ENCODE measurements at places on chromosomes 1 and 21.

GRCh38 chr1:223717695-223718363, 5.5 kb downstream of the CAPN2 start:
- no peak for DNase-seq

GRCh38 chr1:29789221-29789909, 553.0 kb downstream of the PTPRU start:
- peak; percentile 36 for DNase-seq

- DNase-seq = no peak
These were observed 37.0 kb upstream of the PLPPR4 start for GRCh38 chr1:99227056-99227897.

DNA sequence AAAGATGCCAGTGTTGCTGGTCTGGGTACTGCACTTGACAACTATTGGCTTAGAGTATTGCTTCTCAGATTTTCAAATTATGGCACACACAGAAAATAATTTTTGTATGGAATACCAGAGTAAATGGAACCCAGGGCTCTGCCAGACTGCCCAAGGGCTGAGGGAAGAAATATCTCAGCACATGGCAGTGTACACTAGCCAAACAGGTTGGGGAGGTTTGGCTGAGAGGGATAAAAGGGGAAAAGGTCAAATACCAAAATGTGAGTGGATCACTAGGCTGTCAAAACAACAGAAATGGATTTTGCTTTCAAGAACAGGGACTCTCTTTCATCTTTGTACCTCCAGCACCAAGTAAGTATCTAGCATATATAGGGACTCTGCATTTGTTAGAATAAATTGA, 3.0 kb upstream of the RGS8 start:
- no peak for DNase-seq

DNA sequence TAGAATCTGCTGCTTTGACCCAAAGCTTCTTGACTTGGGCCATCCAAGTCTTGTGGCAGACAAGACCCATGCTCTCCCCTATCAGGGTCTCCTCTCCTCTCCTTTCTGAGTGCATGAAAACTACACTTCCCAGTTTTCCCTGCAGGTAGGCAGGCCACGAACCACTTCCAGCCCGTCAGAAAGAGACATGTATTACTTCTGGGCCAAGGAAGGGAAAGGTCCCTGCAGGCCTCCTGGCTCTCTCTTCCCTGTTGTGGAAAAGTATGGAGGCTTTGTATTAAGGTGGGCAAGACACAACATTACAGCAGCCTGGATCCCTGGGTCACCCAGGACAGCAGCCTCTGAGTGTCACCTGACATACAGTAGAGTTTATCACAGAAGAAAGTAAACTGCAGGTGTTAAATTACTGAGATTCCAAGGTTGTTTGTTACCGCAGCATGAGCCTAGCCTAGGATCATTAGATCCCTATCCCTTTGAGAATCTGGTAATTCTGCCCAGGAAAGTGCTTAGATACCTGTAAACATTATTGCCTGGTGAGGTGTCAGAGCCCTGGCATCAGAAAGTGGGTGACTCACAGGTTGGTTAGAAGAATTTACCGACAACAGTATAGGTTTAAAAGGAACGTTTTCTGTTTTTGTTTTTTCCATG, 717.3 kb downstream of the MATN1 start:
- DNase-seq = no peak

DNA sequence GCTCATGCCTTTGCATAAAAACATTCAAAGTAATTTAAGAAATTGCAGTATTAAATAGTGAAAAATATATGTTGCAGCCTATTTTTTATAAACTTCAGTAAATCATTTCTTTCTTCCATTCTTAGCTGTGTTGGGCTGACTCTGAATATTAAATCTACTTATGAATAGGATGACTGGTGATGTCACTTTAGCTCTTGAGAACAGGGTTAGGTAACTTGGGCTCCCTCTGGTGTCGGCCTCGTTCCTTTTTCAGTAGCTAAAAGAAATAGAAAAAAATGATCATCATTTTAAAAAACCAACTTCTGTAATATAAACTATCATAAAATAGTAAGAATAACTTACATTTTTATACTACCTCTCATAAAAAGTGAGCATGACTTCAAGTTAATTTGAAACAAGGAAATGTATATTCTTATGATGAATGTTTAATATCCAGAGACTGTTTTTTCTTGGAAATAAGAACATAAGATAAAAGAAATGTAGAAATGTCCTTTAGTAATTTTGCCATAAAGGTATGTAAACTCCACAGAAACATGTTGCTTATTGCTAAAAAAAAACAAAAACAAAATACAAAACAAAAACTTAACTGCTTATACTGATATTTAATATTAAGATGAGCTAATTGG, 26.8 kb upstream of the NCAM2 start:
- no peak for DNase-seq

DNA sequence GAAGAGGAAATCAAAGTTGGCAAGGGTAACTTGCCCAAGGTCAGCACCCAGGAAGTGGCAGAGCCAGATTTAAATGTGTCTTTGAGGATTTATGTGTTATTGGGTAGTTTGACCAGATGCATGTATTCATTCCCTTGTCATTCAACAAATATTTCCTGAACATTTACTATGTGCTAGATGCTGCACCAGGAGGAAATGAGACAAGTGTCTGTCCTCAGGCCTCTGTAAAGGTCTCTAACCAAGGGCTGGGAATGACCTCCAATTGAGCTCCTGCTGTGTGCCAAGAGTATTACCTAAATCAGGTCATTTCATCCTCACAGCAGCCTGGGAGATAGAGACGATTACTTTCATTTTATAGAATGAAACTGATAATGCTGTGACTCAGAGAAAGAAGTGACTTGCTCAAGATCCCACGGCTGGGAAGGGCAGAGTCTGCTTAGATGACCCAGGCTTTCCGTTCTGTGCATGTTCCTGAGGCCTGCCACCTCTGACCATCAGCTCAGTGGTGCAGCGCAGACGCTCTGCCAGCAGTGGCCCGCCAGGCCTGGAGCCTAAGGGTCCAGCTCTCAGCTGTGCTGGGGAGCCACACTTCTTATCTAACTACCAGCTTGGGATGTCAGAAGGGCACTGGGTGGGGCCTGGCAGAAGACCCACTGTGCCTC, 3.5 kb upstream of the TTC22 start:
- no peak for DNase-seq

GRCh38 chr1:109391157-109391556, 6.6 kb downstream of the SORT1 start:
- DNase-seq = no peak

- no peak for DNase-seq
These were observed 3.4 kb downstream of the PRELP start for GRCh38 chr1:203478986-203479385.

DNA sequence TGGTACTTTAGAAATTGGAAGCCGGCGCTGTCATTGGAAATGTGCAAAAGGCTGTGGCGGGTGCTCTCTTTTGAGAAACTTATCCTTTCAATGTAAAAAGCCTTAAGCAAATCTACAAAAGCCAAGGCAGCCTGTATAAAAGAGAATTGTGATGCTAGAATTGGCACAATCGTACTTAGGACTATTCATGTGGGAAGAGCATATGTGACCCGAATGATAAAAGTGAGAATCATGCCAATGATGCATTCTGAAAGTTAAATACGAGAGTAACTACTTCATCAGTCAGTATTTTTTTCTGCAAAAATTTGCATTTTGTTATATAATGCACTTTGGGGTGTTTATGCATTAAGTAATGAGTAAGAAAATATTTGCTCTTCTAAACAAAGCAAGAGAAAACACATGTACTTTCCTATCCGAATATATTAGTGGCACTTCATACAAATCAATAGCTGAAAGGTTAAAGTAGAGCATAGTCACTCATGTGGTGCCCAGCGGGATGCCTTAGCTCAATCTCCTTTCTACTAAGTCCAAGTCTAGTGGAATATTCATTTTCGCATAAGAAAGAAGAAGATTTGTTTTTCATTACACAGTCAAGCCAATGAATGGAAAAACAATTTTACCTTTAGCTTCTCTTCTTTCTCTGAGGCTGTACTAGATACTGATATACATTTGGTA, 1256.6 kb upstream of the B3GALT2 start:
- DNase-seq = no peak

DNA sequence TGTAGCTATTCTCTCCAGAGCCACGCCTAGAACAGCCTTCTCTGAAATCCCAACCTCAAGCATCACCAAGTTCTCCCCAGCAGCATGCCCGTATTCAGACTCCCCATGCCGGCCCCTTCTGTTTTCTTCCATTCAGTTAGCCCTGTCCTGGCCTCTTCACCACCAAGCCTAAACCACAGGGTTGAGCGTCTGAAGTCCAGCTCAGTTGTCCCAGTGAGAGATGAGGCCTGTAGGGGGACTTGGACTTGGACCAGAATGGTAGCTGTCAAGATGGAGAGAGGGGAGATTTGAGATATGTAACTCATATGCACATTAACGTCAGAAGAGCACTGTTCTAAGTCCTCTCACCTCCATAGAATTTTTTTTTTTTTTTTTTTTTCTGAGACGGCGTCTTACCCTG, 5.5 kb upstream of the TMEM54 start:
- peak; percentile 31 for DNase-seq

DNA sequence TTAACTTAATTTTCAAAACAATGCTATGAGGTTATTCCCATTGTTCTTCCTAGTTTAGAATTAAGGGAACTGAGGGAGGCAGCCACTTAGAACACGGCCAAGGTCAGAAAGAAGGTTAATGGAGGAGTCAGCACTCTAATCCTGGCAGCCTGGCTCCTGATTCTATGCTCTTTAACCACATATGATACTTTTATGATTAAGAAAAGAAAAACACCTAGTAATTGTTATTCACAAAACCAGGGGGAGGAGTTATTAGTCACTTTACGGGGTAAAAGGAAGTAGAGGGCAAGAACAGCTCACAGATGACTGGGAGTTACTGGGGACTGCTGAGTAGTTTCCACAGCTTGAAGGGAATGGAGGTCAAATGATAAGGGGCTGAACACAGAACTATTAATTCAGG, 38.6 kb downstream of the GADD45A start:
- DNase-seq = no peak

GRCh38 chr1:215459136-215459535, 108.0 kb upstream of the KCTD3 start:
- no peak for DNase-seq

DNA sequence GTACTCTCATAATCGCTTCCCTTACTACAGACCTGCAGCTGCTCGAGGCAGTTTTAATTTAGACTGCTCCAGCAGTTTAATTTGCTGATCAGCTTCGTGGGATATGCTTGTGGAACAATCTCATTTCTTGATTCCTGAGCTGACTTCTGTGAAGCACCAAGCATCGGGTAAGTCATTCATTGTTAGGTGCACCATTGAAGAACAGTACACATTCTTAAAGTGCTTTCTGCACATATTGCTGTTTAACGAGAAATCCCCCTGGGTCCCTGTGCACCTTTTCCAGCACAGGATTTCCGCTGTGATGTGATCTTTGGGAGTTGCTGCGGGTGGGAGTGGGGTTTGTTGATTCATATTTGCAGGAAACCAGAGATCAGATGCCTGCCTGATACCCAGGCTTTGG, 9.1 kb downstream of the GALNT2 start:
- no peak for DNase-seq

GRCh38 chr1:14699620-14700019, 101.1 kb downstream of the KAZN start:
- no peak for DNase-seq

DNA sequence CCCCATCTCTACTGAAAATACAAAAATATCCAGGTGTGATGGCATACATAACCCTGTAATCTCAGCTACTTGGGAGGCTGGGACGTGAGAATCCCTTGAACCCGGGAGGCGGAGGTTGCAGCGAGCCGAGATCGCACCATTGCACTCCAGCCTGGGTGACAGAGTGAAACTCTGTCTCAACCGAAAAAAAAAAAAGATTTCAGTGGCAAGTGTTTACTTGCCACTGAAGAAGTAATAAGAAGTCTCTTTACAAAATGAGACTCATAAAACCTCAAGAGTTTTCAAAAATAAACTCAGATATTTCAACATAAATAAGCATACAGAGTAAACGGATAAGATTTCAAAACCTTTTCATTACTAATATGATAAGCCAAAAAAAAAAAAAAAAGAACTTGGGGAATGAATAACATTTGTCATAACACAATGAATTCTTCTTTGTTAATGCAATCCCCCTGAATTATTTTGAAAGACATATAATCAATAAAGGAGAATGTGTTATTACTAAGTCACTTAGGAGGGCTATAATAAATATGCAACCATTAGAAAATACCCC, 34.2 kb upstream of the EXO1 start:
- no peak for DNase-seq

- no peak for DNase-seq
These were observed 3.5 kb downstream of the MYCL start for GRCh38 chr1:39898191-39898590.

DNA sequence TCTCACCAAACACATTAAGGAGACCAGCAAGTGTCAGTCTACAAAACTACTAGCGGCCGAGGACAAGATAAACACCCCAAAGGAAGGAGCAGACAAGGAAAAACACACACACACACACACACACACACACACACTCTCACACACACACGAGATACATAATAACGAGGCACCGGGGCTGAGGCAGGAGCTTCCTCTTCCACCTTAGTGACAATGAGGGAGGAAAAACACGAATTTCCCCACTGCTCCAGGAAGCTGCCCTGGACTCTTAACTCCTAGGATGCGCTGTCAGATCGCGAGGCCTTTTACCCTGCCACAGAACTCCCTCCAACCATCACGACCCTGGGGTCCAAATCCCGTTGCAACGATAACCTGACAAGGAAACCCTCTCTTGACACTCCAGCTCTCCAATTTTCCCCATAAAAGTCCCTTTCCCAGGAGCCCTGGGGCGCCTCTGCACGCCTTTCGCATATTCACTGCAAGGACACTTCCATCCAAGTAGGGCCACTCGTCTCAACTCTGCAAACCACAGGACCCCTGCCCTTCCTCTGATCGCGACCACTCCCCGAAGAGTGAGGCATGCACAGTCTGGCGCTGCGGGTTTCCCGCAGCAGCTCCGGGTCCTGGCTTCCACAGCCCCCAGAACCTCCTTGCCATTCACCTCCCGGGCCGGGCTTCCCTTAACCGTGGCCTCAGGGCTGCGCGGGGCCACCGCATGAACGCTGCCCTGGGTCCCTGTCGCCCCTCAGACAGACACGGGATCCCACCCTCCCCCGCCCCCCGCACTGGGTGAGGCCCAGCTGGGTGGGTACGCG, 581 bp downstream of the ETV3 start:
- DNase-seq = no peak
